Thyroid gland (tissue), 4 donors: ENCODE measurements at places on chromosomes 12 and 14.
A peak's percentile ranks its signal among the peaks of the same experiment; 100 is the strongest.

GRCh38 chr14:89807151-89807550 is 147.4 kb downstream of the EFCAB11 start:
- DNase-seq: no peak
- no peak overlapping the region for H3K4me3 ChIP-seq
- H3K4me1 ChIP-seq: no peaks in the 10 kb centered on the region
- no peaks in the 10 kb centered on the region for H3K36me3 ChIP-seq

- H3K4me3 ChIP-seq: no peak overlapping the region
- peak; percentile 39 for DNase-seq
- no peaks in the 10 kb centered on the region for H3K36me3 ChIP-seq
- no peaks in the 10 kb centered on the region for H3K27me3 ChIP-seq
- no peak overlapping the region for H3K27ac ChIP-seq
These were observed 101.9 kb downstream of the SLC8A3 start for GRCh38 chr14:70086685-70087379.

GRCh38 chr14:50085570-50086320 is 30.6 kb downstream of the VCPKMT start:
- DNase-seq: no peak
- no peaks in the 10 kb centered on the region for H3K36me3 ChIP-seq
- no peaks in the 10 kb centered on the region for H3K27me3 ChIP-seq
- no peaks in the 10 kb centered on the region for H3K4me1 ChIP-seq
- no peak overlapping the region for H3K27ac ChIP-seq

GRCh38 chr12:31742891-31743290 is 14.1 kb upstream of the AMN1 start:
- H3K36me3 ChIP-seq: no peaks in the 10 kb centered on the region
- no peaks in the 10 kb centered on the region for H3K27me3 ChIP-seq
- DNase-seq: no peak
- H3K27ac ChIP-seq: no peak overlapping the region

DNA sequence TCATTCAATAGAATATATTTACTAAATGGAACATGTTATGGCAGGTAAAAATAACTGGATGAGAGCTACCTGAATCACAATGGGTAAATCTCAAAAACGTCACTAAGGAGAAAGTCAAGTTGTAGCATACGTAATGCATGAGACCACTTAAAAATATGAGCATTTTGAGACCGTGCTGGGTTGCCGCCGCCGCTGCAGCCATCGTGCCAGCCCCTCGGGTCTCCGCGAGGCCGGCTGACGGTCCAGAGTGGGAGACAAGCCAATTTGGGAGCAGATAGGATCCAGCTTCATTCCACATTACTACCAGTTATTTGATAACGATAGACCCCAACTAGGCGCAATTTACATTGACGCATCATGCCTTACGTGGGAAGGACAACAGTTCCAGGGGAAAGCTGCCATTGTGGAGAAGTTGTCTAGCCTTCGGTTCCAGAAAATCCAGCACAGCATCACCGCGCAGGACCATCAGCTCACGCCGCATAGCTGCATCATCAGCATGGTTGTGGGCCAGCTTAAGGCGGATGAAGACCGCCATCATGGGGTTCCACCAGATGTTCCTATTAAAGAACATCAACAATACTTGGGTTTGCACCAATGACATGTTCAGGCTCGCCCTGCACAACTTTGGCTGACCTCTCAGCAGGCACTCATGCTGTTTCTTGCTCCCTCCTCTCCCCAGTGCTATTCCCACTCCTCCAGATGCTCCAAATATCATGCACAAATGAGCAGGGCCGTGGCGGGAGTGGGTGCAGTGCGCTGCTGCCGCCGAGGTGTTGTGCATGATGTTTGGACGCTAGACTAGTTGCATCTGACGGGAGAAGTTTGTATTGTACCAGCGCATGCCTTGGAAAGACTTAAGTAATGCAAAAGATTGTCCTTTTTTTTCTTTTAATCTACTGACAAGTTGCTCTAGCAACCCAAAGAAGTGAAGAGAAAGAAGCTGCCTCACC is 6.3 kb upstream of the BRMS1L start:
- H3K27ac ChIP-seq: no peak overlapping the region
- no peaks in the 10 kb centered on the region for H3K36me3 ChIP-seq
- no peak overlapping the region for H3K4me3 ChIP-seq
- no peaks in the 10 kb centered on the region for H3K4me1 ChIP-seq
- no peak for DNase-seq

DNA sequence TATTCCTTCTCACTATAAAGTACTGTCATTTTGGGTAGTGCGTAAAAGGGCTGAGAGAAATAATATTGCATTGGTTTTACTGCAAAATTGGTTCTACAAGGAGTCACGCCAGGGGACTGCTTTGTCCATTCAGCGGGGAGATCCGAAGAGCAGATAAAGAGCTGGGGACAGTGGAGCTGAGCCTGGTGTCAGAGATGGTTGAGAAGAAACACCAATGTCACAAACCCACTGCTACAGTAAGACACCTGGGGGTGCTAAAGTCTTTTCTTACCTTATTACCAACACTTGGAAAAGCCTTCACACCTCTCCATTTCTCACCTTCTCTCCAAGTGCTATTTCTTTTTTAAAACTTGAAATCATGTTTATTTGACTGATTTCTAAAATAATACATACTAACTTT is 14.1 kb downstream of the IL31 start:
- H3K4me1 ChIP-seq: no peaks in the 10 kb centered on the region
- H3K4me3 ChIP-seq: no peak overlapping the region
- no peak overlapping the region for H3K27ac ChIP-seq
- no peaks in the 10 kb centered on the region for H3K27me3 ChIP-seq

DNA sequence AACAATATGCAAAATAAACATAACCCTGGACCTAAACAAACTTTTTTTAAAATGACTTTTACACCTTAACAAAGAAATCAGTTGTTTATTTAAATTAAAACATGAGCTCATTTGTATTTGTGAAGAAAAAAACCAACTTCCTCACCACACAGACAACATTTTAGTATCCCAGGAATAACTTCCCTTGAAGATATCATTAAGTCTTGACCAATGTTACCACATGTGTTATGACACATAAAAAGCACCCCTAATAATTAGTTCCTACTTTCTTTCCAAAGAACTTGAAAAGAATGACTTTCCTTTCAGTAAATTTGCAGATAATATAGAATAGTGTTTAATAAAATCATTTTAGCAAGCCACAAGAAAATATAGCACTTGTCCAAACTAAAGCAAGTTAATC is 42.4 kb downstream of the DUSP16 start:
- H3K4me1 ChIP-seq: no peaks in the 10 kb centered on the region
- H3K36me3 ChIP-seq: peaks cover 4% of the 10 kb centered on the region
- no peak overlapping the region for H3K4me3 ChIP-seq
- no peak overlapping the region for H3K27ac ChIP-seq
- no peaks in the 10 kb centered on the region for H3K27me3 ChIP-seq

DNA sequence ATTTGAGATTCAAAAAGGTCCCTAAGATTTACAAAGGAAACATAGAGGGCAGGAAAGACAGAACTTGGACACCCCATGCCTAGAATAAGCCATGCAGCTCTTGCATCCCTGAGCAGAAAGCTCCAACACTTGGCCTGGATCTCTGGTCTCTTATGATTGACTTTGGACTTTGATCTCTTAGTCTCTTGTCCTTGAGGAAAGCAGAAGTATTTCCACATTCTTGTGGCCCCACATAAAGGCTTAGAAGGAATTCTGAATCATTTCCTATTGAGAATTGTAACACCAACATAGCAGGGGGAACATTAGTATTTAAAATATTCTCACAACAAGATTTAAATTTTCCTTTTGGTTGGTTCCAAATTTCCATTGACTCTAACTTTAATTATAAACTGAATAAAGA is 283.7 kb upstream of the PRKD1 start:
- no peak for DNase-seq
- no peaks in the 10 kb centered on the region for H3K4me1 ChIP-seq
- no peaks in the 10 kb centered on the region for H3K36me3 ChIP-seq
- H3K4me3 ChIP-seq: no peak overlapping the region
- no peaks in the 10 kb centered on the region for H3K27me3 ChIP-seq
- H3K27ac ChIP-seq: no peak overlapping the region

DNA sequence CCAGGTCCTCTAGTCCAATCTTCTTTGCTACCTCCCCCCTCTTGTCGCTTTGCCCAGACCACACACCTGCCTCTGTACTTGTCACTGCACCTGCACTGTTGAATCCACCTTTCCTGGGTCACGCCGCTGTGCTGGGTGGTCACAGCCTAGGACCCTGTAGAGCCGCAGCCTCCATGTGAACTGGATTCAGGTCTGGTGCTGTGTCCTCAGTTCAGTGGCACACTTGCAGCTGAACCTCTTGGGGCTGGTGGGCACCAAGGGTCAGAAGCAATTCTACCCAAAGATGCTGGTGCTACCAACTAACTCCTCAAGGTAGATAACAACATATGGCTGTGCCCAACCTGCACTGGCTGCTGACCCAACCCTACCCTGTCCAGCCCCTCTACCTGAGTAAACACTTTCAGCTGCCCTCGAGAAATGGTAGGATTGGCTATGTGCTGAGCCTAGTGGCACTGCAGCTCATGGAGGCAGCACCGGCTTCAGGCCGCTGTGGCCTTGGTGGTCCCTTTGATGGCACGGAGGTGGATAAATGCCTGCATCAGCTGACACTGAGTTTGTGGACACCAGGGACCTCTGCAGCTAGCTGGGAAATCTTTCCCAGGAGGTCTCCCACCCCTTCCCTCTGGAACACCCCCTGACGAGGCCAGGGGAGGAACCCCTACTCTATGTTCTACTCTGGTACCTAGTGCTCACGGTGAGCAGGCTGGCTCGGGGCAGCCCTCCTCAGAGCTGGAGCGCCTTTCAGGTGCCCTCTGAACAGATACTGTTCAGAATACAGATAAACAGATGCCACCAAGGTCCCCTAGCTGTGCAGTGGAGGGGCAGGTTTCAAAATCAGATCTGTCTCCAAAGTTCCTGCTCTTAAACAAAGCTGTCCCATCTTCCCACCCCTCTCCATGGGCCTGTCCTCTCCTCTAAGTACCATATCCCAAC is 14.3 kb downstream of the AGAP2 start:
- no peaks in the 10 kb centered on the region for H3K27me3 ChIP-seq
- H3K4me1 ChIP-seq: peaks cover 9% of the 10 kb centered on the region
- H3K36me3 ChIP-seq: peaks cover 17% of the 10 kb centered on the region
- no peak overlapping the region for H3K4me3 ChIP-seq
- H3K27ac ChIP-seq: no peak overlapping the region

GRCh38 chr12:45553204-45553603 is 176.3 kb upstream of the ARID2 start:
- no peak overlapping the region for H3K27ac ChIP-seq
- no peak overlapping the region for H3K4me3 ChIP-seq
- DNase-seq: no peak
- no peaks in the 10 kb centered on the region for H3K27me3 ChIP-seq

DNA sequence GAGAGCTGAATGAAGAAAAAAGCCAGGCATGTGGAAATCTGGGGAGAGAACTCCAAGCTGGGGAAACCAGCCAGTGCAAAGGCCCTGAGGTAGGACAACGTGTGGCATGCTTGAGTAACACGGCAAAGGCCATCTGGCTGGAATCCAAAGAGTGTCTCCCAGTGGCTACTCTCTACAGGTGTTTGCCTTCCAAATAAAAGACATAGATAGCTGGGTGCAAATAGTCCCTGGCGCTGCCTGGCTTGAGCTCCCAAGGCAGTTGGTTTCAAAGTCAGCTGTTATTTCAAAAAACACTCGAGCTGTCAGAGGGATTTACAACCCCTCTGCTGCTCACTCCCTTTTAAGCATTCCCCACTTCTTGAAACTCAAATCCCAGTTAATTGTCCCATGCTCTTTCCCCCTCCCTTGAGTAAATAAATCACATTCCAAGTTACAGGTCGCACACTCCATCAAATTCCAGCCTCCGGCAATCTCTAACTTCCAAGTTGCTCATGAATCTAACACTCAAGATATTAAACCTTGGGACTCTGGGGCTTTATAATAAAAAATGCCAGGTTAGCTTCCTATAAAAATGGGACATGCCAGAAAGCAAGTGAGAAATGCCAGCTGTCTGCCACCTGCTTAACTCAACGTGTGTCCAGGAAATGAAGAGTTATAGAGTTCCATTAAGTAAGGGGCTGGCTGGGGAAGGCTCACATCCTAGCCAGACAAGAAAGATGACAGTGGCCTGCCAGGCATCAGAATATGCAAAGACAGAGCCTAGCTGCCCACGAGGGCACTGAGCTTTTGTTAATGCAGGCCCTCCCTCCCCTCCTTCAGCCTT is 133.6 kb upstream of the NOS1 start:
- H3K4me3 ChIP-seq: no peak overlapping the region
- H3K4me1 ChIP-seq: peaks cover 15% of the 10 kb centered on the region
- H3K27ac ChIP-seq: no peak overlapping the region
- peak; percentile 30 for DNase-seq
- H3K27me3 ChIP-seq: no peaks in the 10 kb centered on the region

DNA sequence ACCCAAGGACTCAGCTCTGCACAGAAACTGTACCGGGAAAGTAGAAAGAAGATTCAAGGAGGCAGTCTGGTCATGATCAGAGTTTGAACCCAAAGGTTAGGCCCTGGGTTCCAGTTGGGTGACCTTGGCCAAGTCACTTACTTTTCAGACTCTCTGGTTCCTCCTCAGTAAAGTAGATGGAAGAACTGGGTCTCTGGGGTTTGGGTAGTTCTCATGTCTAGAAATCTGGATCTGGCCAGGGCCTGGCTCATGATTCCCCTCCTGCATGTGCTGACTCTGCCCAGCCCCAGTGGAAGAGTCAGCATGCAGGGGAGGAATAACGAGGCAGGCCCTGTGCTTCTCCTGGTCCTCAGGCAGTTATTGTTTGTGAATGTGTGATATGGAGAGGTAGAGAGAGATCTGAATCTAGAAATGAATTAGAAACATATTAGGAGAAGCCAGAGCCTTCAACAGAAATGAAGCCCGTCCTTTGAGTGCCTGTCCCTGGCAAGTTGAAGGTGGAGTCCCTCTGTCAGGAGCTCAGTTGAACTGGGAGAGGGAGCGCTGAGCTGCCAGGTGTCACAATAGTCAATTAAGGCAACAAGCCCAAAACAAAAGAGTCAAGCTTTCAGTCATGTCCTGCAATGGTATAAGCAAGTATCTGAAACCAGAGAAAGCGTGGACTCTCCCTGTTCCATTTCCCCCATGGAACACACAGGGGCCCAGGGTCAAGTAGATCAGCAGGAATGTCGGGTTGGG is 131.3 kb upstream of the HIF1A start:
- H3K4me3 ChIP-seq: no peak overlapping the region
- peaks cover 98% of the 10 kb centered on the region for H3K4me1 ChIP-seq
- no peak for DNase-seq

GRCh38 chr14:102220031-102220430 is 80.3 kb downstream of the WDR20 start:
- H3K4me3 ChIP-seq: no peak overlapping the region
- H3K36me3 ChIP-seq: no peaks in the 10 kb centered on the region
- H3K27ac ChIP-seq: no peak overlapping the region
- H3K27me3 ChIP-seq: no peaks in the 10 kb centered on the region

- no peaks in the 10 kb centered on the region for H3K27me3 ChIP-seq
- no peaks in the 10 kb centered on the region for H3K4me1 ChIP-seq
- no peak overlapping the region for H3K27ac ChIP-seq
- H3K36me3 ChIP-seq: no peaks in the 10 kb centered on the region
These were observed 161.3 kb downstream of the C12orf42 start for GRCh38 chr12:103334466-103334865.
